Effector memory CD4-positive, alpha-beta T cell (primary cell): ENCODE measurements at places on chromosomes 16 and 17.
A peak's percentile ranks its signal among the peaks of the same experiment; 100 is the strongest.

- DNase-seq, result peak; percentile 46
- H3K27me3 ChIP-seq, result no peaks in the 10 kb centered on the region
- H3K27ac ChIP-seq, result no peak overlapping the region
These were observed 27.3 kb downstream of the TBC1D16 start for GRCh38 chr17:80008383-80008840.

- H3K4me3 ChIP-seq, result no peak overlapping the region
- peaks cover 5% of the 10 kb centered on the region for H3K27me3 ChIP-seq
- no peaks in the 10 kb centered on the region for H3K36me3 ChIP-seq
- H3K4me1 ChIP-seq, result peaks cover 7% of the 10 kb centered on the region
- H3K27ac ChIP-seq, result no peak overlapping the region
These were observed 12.8 kb upstream of the MT4 start for GRCh38 chr16:56551796-56552738.

GRCh38 chr17:65097110-65097509, 40.1 kb upstream of the RGS9 start:
- H3K27me3 ChIP-seq, result no peaks in the 10 kb centered on the region
- H3K4me3 ChIP-seq, result no peak overlapping the region
- no peaks in the 10 kb centered on the region for H3K36me3 ChIP-seq
- no peak overlapping the region for H3K27ac ChIP-seq

GRCh38 chr16:89913408-89914387, 5.0 kb upstream of the MC1R start:
- no peak for DNase-seq
- H3K27ac ChIP-seq, result no peak overlapping the region
- H3K36me3 ChIP-seq, result peaks cover 22% of the 10 kb centered on the region

DNA sequence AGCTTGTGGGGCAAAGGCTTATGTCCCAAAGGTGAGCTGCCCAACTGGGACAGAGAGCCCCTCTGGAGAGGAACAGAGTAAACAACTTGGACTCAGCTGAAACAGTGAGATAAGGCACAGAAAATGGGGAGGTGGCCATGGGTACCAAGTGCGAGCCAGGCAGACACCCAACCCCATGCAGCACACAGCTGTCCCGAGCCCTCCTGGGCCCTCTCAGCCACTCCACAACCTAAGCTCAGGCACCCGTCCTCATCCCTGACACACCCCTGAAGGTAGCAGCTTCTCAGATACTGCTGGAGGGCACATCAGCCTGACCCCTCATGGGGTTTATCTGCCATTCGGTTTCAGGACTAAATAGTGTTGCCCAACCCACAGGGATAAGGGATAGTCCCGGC, 4.8 kb upstream of the GFOD2 start:
- H3K4me1 ChIP-seq, result peaks cover 10% of the 10 kb centered on the region
- H3K27ac ChIP-seq, result no peak overlapping the region
- no peak overlapping the region for H3K4me3 ChIP-seq
- H3K36me3 ChIP-seq, result peaks cover 47% of the 10 kb centered on the region
- no peaks in the 10 kb centered on the region for H3K27me3 ChIP-seq

- no peaks in the 10 kb centered on the region for H3K4me1 ChIP-seq
- H3K27me3 ChIP-seq, result no peaks in the 10 kb centered on the region
- H3K27ac ChIP-seq, result no peak overlapping the region
These were observed 116.4 kb upstream of the ZNF750 start for GRCh38 chr17:82956146-82956725.

DNA sequence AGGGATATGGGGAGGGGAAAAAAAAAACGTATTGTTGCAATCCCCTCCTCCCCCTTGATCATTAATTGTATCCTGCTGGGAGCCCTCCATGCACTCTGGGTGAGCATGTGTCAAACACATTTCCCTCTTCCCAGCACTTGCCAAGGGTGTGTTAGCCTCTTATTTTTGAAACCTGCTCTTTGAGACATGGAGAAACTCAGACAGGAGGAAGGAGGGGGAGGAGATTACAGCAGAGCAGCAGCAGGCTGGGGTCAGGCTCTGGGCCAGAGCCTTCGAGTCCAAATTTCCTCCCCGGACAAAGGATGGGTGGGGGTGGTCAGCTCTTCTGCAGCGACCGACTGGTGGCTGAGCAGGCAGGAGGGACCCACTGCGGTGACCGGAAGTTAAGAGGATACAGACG, 64.7 kb downstream of the SOX9 start:
- no peak overlapping the region for H3K27ac ChIP-seq
- no peaks in the 10 kb centered on the region for H3K36me3 ChIP-seq
- no peak overlapping the region for H3K4me3 ChIP-seq
- no peak for DNase-seq
- no peaks in the 10 kb centered on the region for H3K27me3 ChIP-seq
- H3K4me1 ChIP-seq, result no peaks in the 10 kb centered on the region

GRCh38 chr17:61065263-61065773, 334.3 kb upstream of the TBX2 start:
- no peaks in the 10 kb centered on the region for H3K27me3 ChIP-seq
- H3K36me3 ChIP-seq, result no peaks in the 10 kb centered on the region
- H3K27ac ChIP-seq, result no peak overlapping the region
- no peaks in the 10 kb centered on the region for H3K4me1 ChIP-seq
- no peak for DNase-seq
- no peak overlapping the region for H3K4me3 ChIP-seq

DNA sequence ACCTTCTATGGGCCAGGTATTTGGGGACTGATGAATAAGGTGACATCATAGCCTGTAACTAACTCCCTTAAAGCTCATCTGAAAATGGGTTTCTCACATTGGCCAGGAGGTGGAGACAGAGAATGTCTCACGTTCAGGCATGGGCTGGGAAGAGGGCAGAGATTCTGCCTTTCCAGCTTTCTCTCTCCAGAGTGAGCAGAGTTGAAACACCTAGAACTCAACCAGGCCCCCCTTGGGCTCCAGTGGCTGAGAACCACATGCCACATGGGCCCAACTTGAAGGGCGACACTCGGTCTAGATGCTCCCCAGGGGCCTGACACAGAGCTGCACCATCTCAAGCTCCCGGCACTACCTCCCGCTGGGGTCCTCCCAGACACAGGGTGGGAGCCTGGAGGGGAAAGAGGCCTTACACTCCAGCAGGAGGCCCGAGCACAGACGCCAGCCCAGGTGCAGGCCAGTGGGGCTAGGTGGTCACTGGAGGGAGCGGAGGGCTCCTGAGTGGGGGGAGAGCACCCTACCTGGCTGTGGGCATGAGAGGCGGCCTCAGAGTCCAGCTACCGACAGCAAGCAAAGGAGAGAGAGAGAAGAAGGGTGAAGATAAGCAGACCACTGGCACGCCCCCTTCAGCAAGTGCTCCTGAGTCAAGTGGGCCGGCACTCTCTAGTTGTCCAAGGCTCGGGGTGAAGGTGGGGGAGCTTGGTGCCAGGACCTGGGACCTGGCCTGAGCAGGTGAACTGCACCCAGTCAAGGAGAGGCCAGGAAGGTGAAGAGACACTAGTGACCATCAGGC, 55.9 kb downstream of the MYO18A start:
- no peak overlapping the region for H3K4me3 ChIP-seq
- H3K27ac ChIP-seq, result no peak overlapping the region
- no peaks in the 10 kb centered on the region for H3K4me1 ChIP-seq
- peaks cover 46% of the 10 kb centered on the region for H3K36me3 ChIP-seq

GRCh38 chr17:51128076-51128475, 7.4 kb upstream of the SPAG9 start:
- H3K4me3 ChIP-seq, result no peak overlapping the region
- DNase-seq, result no peak
- H3K27ac ChIP-seq, result no peak overlapping the region
- H3K27me3 ChIP-seq, result no peaks in the 10 kb centered on the region
- H3K4me1 ChIP-seq, result no peaks in the 10 kb centered on the region
